Sigmoid colon (tissue), 7 donors: ENCODE measurements at places on chromosomes 7 and 10. TPM values are rescaled to one million over a fixed set of nuclear protein-coding genes. Genes with fewer than 3 reads are reported as not detected.

NCF1 gene
- total RNA-seq: 7.1 TPM

ODAD2 gene
- total RNA-seq: 2.1 TPM

NEURL1 gene
- 0.41 TPM for total RNA-seq

CFAP58 gene
- total RNA-seq: 0.66 TPM

EXOSC1 gene
- total RNA-seq: 40.0 TPM

AGBL3 gene
- 3.1 TPM for total RNA-seq

SPDYE8 gene
- not detected for total RNA-seq

C10orf53 gene
- total RNA-seq: not detected

SAP25 gene
- 2.5 TPM for total RNA-seq

CYP26C1 gene
- 0.14 TPM for total RNA-seq

WNT2 gene
- 2.8 TPM for total RNA-seq

STARD3NL gene
- total RNA-seq: 67.6 TPM

DNA2 gene
- 1.7 TPM for total RNA-seq

MYL7 gene
- not detected for total RNA-seq

FGFR2 gene
- total RNA-seq: 143 TPM

MYOZ1 gene
- not detected for total RNA-seq

IL2RA gene
- total RNA-seq: 0.99 TPM

ZNF248 gene
- total RNA-seq: 40.2 TPM

RASA4B gene
- 39.1 TPM for total RNA-seq

IFRD1 gene
- 51.0 TPM for total RNA-seq

LEP gene
- 0.27 TPM for total RNA-seq

H2BK1 gene
- total RNA-seq: not detected

LRIT1 gene
- not detected for total RNA-seq

ACTR3C gene
- total RNA-seq: 8.3 TPM

XRCC2 gene
- total RNA-seq: 0.55 TPM

SMURF1 gene
- 15.8 TPM for total RNA-seq

LRRC27 gene
- total RNA-seq: 15.5 TPM

ATOH7 gene
- total RNA-seq: 0.71 TPM

SFTPA2 gene
- total RNA-seq: not detected

RARRES2 gene
- total RNA-seq: 433 TPM

NEUROD6 gene
- not detected for total RNA-seq

AMPH gene
- total RNA-seq: 2.5 TPM

DLG5 gene
- total RNA-seq: 45.3 TPM

TAC1 gene
- total RNA-seq: 6.9 TPM

ADCK2 gene
- total RNA-seq: 20.5 TPM

NPY gene
- total RNA-seq: 7.5 TPM

C10orf88 gene
- total RNA-seq: 3.0 TPM

TAS2R3 gene
- 1.8 TPM for total RNA-seq

KLF14 gene
- not detected for total RNA-seq

EBF3 gene
- 8.9 TPM for total RNA-seq

PRF1 gene
- 1.4 TPM for total RNA-seq

PIP gene
- not detected for total RNA-seq

HSPA12A gene
- total RNA-seq: 17.2 TPM

TMEM184A gene
- total RNA-seq: not detected

PDE6C gene
- not detected for total RNA-seq

RAMP3 gene
- total RNA-seq: 26.6 TPM

SEMA3C gene
- total RNA-seq: 213 TPM

CTNNA3 gene
- total RNA-seq: 4.4 TPM

PRPF18 gene
- total RNA-seq: 25.8 TPM

CCNJ gene
- total RNA-seq: 5.3 TPM

MYO1G gene
- total RNA-seq: 1.1 TPM

GPR15LG gene
- total RNA-seq: not detected

HPSE2 gene
- total RNA-seq: 5.3 TPM

LIPJ gene
- 0.36 TPM for total RNA-seq

HTR5A gene
- not detected for total RNA-seq

CYP3A7 gene
- total RNA-seq: not detected

SGMS1 gene
- total RNA-seq: 61.5 TPM

MCM10 gene
- total RNA-seq: not detected
